Activated CD4-positive, alpha-beta T cell treated with anti-CD3 and anti-CD28 coated beads, Interleukin-2, amount 50 U/mL, for 24 hours (primary cell): ENCODE measurements at places on chromosomes 1 and 21.

DNA sequence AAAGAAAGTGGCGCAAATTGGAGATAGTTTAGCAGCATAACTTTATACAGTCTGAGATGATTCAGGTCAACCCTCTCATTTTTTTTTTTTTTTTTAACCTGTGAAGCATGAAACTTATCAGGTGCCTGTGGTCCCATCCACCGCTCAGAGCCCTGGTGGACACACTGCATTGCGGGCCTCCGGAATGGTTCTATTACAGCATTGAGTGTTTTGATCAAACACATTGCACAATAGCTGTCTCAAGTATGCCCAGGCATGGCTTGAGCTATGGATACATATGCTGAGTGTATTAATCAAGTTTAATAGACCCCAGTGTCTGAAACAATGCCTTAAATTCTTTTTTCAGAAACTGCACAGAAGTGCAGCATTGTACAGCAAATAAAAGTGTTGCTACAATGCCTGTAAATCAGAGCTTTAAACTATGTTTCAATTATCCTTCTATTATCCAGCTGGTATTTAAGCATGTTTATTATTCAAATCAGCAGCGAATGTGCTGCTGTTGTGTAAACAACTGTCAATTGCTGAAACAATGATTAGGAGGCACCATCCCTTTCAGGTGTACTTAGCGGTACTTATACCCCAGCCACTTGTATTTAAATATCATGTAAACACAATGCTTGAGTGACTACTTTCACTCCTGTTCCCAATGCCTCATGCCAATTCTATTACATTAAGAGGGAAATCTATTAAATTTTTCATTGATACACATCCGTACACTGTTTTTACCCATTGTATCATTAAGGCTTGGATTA, 456.6 kb downstream of the RPS6KC1 start:
- DNase-seq = no peak

DNA sequence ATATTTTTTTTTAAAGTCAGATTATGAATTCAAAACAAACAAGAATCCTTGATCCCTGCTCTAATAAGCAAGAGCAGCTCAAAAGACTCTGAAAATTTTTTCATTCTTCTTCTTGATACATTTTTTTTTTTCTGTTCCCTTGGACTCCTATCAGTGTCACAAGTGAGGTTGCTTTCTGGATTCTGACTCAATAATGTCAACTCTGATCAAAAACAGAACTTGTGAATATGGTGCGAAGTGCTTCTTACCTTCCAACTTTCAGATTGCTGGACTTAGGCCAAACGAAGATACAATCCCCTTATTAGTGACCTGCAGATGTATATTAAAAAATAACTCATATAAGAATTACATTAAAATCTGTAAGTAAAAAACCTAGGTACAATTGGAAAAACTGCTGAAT, 136.1 kb downstream of the GPATCH2 start:
- DNase-seq = no peak

- DNase-seq = no peak
Observed at GRCh38 chr1:10471411-10472219, 714 bp downstream of the DFFA start.

DNA sequence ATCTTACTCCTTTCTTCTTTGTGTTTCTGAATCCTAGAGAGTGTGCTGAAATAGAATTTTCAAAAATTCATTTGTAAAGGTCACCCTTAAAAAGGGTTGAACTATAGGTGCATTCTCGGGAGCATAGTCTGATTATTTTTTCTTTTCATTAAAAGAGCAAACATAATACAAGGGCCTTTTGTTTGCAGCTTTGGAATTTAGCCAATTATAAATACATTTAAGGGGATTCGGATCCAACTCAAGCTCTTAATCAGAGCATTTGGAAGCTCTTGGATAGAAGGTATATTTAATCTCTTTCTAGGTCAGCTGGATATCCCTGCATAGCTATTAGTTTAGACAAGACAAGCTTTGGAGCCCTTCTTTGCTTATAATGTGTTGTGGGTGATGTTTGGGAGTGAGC, 321.7 kb downstream of the HHAT start:
- no peak for DNase-seq

DNA sequence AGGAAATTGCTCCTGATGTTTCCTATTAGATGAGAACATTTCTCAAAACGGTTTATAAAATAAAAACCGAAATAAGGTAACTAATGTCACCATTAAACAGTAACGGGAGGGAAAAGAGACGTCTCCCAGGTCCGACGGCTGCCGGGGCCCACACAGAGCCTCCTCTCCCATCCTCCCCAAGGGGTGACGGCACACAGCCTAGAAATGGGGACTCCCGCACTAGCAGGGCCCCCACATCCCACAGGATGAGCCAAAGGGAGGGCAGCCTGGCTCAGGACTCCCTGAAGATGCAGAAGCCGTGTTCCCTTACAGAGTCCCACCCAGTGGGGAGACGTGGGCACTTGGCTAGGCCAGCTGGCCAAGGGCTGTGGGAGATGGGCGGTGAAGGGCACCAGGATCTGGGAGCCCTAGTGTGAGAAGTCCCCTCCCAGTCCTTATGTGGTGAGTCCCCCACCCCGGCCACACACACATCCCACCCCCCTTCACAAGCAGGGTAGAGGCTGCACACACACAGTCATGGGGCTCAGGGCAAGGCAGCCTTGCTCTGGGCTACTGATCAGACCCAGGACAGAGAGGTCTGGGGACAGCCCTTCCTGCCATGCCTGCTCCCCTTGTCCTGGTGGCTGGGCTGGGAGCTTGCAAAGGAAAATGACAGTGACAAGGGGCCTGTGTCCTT, 3.3 kb downstream of the KRTAP10-3 start:
- DNase-seq = no peak

DNA sequence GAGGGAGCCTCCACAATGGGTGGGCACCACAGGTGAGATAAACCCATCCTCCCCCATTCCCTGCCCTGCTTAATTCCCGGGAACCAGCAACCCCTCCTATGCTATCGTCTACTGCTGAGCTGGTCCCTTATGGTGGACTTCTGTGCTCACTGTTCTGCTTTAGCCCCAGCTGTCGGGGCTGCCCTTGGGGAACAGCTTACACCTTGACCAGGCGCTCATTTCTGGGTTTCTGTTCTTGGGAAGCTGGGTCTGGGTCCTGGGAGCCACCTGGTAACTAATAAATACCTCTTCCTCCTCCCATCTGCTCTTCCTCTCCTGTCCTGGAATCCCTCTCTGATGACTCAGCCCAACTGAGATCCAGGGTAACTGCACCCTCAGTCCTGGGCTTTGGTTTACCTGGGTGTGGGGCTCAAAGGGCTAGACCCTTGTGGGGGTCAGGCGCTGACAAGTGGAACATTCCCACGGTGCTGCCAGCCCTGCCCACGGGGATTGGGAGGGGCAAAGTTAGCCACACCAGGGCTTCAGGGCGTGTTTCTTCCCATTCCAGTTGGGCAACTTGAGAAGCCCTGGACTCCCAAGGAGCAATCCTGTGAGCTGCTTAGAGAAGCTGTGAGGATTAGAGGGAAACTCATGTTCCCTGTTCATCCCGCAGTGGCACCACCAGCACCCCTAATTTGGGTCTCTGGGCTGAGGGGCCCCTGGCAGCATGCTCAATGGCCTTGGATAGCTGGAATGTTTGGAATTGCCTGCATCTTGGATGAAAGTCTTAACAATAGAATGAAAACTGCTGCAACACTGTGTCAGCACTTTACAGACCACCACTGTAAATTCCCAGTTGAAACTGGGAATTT, 1.6 kb downstream of the PCAT6 start:
- no peak for DNase-seq

GRCh38 chr1:56968878-56969495, 3.2 kb upstream of the C8B start:
- DNase-seq = no peak

- no peak for DNase-seq
Observed at GRCh38 chr1:211336161-211336560, 9.5 kb downstream of the TRAF5 start.

DNA sequence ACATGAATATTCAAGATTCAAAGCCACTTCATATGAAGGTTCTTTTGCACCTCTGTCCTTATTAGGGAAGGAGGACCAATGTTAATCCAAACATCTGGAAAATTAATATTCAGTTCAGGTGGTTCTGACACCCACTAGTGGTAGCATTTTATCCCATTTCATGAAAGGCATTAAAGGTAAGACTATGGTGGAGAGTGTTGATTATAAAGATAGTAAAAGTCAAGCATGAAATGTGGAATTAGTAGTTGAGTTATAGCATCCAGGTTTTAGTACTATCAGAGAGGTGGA, 17.5 kb upstream of the YTHDF2 start:
- no peak for DNase-seq

- DNase-seq = no peak
Observed at GRCh38 chr1:87478231-87478630, 149.6 kb downstream of the LMO4 start.

- DNase-seq = no peak
Observed at GRCh38 chr1:55986003-55986402, 593.4 kb downstream of the PLPP3 start.
